Cerebellar nuclear complex (tissue), 1 donor: ENCODE measurements at places on chromosomes 11 and 22.
A peak's percentile ranks its signal among the peaks of the same experiment; 100 is the strongest.

DNA sequence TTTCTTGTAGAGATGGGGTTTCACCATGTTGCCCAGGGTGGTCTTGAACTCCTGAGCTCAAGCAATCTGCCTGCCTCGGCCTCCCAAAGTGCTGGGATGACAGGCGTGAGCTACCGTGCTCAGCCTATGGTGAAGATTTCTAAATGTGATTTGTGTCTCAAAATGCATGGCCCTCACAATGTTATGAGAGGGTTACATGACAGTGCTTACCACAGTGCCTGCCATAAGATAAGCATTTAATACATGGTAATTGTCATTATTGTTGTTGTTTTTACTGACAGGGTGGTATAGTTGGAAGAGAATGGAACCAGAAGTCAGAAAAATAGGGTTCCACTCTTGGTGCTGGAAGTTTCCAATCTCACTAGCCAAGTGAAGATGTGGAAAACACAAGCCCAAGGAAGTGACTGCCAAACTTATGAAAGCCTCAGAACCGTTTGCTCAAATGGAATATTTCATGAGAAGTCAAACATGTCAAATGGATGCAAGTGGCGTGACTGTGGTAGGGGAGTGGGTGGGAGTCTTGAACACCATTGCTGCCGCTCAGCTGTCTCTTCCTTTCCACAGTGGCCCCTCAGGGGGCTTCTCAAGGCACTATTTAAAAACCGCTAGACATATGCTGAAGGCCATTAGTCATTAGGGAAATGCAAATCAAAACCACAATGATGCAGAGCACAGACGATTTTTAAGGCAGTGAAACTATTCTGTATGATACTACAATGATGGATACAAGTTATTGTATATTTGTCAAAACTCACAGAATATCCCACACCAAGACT lies 29.1 kb upstream of the LMO2 start:
- DNase-seq, result no peak

- no peak for DNase-seq
Observed at GRCh38 chr11:104337273-104337672, 173.3 kb upstream of the PDGFD start.

DNA sequence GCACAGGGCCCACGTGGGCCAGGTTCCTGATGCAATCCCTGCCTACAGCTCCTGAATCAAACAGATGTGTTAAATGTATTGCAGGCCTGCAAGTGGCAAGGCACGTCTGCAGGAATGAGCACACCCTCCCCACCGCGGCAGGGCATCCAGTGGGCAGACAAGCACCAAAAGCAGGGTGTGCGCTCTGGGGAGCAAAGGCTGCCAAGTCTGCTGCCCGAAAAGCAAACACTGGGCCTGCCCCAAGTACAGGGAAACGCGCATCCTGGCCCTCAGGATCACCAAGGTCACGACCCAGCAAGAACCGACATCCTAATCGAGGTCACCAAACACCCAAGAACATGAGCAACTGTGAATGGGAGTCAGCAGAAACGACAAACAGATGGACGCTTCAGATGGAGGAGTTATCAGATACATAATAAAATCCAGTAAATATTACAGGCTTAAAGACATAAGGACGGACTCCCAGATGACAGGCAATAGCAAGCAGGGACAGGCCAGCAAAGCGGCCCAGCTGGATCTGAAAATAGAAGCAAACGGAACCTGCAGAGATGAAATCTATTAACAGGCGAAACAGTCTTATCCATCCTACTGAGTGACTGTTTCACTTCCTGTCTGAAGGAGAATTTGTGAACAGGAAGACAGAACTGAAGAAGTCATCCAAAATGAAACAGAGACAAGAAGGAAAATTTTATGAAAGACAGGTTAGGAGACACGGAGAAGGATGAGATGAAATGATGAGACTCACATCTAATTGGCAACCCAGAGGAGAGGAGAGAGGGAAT lies 26.7 kb downstream of the CARS1 start:
- no peak for DNase-seq

DNA sequence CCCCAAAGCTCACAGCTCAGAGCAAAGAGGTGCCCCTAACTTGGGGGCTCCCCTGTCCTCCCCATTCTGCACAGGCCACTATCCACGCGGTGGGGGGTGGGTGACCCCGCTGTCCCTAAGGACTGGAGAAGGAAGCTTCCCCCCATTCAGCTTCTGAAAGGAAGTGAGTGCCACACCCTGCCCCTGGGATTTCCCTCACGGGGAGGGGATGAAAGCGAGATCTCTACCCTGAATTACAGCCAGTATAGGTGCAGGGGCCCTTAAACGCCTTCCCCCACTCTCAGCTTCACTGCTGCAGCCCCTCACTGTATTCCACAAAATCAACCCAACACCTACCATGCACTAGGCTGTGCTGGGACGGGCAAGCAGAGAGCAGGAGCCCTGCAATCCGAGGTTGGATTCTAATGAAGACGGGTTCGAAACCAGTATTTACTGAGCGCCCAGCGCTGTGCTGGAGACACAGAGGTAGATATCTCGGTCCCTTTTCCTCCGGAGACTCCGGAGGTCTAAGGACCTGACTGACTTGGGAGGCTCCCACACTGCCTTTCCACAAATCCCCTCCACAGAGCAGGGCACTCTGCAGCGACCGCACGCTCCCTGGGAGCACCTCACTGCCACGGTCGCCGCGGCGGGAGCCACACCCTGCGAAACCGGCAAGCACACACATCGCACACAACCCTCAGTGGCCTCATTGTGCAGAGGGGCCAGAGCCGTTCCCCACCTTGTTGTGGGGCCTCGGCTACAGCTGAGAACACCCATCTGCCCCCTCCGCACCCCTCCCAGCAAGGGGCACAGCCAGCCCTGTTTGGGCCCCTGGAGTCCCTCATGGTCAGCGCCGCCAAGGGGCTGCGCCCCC lies 1.8 kb downstream of the AHNAK start:
- DNase-seq, result no peak

- DNase-seq, result no peak
Observed at GRCh38 chr11:11083441-11083840, 225.6 kb upstream of the ZBED5 start.

- DNase-seq, result no peak
Observed at GRCh38 chr22:46240907-46241306, 9.2 kb downstream of the CDPF1 start.

DNA sequence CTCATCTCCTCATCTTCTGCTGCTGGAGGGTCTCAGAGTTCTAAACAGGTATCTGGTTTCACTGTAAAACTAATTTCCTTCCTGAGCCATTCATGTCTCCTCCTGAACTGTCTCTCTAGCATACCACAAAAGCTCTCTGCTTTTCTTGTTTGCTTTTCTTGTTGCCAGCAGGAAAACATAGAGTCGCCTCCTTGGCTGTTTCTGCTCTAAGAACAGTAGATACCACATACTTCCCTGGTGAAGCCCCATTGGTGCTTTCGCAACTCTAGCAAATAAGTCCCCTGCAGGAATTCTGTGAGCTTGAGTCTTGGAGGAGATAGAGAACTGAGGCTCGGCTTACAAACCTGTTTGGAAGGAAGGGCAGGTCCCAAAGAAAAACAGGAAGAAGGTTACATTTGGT lies 7.0 kb downstream of the DIXDC1 start:
- DNase-seq, result no peak

- no peak for DNase-seq
Observed at GRCh38 chr11:117976445-117976844, 9.7 kb upstream of the IL10RA start.

DNA sequence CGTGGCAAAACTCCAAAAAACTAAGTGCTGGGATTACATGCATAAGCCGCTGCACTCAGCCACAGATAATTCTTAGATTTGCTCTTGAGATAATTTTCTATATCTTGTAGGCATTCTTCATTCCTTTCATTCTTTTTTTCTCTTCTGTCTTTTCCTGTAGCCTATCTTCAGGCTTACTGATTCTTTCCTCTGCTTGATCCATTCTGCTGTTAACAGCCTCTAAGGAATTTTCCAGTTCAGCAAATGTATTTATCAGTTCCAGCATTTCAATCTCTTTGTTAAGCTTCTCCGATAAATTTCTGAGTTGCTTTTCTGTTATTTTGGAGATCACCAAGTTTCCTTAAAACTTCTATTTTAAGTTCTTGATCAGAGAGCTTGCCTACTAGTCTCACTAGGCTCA lies 46.7 kb downstream of the SMC1B start:
- DNase-seq, result no peak

DNA sequence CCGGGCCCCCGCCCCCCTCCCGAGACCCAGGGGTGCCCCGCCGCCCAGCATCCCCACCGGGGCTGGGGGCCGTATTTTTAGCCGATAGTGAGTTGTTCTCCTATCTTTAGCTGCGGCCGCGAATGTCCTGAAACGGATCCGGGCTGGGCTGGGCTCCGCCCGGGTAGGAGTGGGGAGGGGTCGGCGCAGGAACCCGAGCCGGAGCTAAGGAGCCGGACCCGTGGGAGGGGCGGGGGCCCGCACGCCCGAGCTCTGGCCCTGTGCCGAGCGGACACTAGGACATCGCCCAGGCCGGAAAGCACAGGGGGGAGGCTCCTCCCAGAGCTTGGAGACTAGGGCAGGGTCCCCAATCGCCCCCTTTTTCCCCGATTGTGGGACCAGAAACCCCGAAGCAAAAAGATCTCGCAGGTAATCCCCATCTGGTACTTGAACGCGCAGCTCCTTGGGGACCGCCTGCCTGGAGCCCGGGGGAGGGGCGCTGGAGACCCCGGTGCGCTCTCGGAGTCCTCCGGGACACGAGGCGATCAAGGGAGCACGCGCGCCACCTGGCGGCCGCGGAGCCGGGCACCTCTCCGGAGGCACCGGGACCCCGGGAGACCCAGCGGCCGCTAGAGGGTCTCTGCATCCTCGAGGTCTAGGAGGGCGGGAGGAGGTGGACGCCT lies 669 bp downstream of the CDC42EP2 start:
- DNase-seq, result no peak

DNA sequence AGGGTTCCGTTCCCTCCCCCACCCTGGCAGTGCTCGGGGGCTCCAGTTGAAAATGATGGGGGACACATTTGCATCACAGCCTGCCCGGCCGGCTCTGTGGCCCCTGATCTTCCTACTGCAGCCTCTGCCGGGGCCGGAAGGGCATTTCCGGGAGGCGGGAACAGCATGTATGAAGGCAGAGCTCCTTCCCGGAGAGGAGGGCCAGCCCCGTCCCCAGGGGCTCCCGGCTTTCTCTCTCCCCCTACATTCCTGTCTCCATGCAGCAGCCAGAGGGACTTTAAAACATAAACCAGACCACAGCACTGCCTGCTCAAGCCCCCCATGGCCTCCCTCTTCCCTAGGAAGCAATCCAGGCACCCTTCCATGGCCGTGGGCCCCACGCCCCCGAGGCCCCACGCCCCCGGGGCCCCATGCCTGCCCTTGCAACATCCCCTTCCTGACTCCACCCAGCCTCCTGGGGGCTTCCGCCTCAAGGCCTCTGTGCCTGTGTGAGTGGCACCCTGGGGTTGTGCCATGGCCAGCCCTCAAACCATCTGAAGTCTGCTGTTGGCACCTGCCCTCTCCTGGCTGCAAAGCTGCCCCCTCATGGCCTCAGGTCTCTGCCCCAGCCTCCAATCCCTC lies 73.1 kb downstream of the CDKN1C start:
- no peak for DNase-seq

DNA sequence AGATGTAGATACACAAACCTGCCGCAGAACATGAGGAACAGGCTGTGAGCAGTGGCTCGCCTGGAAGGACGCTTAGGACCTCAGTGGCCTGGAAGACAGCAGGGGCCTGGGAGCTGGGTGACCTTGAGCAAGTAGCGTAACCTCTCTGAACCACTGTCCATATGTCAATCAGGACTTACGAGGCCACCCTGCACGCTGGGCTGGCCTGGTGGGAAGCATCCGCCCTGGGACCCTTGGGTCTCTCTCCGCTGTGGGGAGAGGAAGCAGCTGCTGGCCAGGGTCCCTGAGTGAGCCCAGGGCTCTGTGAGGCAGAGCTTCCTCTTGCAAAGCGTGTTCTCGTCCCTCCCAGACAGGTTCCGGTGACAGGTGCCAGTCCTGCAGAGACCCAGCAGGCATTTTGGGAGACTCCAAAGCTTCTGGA lies 14.0 kb upstream of the EHD1 start:
- no peak for DNase-seq

- no peak for DNase-seq
Observed at GRCh38 chr11:95762534-95762933, 27.0 kb downstream of the FAM76B start.

- no peak for DNase-seq
Observed at GRCh38 chr22:49972163-49973017, 11.8 kb downstream of the PIM3 start.

- DNase-seq, result no peak
Observed at GRCh38 chr22:48403521-48404403, 1423.9 kb downstream of the BRD1 start.

DNA sequence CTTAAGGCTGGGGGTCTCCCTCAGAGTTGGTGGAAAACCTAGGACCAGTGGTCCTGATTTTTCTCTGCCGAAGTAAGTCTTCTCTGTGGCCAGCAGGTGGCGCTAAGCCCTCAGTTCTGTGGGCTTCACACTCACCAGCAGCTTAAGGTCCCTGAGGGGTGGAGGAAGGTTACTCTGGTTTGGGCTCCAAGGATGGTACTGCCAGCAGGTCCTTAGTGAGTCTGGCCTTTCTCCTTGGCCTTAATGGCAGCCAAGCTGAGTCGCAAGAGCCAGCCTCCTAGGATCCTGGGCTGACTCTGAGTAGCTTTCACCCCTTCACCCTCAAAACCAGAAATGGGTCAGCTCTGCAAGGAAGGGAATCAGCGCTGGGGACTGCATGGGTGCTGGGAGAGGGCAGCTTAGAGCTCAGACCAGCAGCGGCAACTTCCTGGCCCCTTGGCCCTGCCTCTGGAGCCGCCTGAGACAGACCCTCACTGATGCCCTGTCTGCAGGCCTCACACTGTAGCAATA lies 4.4 kb downstream of the KCNJ11 start:
- peak; percentile 80 for DNase-seq

- DNase-seq, result no peak
Observed at GRCh38 chr22:36439481-36440271, 41.8 kb downstream of the TXN2 start.

DNA sequence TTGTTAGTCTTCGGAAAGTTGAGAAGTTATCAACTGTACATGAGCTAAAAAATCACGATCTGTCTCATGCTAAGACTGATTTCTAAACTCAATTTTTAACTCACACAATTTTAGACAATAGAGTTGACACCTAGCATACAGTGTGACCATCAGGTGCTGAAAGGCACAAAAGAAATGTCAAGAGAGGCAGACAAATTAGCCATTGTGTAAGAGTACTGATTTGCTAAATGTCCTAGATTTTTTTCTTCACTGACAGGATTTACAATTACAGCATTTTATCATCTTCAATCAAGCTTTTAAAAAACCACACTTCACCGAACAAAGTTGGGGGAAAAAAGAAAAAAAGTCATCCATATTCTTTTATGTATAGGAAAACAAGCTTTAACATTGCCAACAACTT lies 7.0 kb downstream of the LGR4 start:
- DNase-seq, result no peak

GRCh38 chr11:44236296-44236695 lies 73.6 kb downstream of the ALX4 start:
- DNase-seq, result no peak

DNA sequence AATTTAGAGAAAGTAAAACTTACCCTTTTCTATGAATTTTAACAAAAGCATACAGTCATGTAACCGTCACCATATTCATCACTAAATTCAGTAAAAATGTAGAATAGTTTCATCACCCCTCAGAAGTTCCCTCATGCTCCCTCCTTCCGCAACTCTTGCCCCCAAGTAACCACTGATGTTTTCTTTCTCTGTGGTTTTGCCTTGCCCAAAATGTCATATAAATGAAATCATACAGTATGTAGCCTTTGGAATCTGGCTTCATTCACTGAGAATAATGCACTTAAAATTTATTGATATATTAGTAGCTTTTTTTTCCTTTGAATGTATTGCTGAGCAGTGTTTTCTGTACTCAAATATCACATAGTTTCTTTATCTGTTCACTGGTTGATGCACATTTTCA lies 60.1 kb downstream of the DCUN1D5 start:
- no peak for DNase-seq
